ENCODE measurements at places on chromosomes 4 and X.

DNA sequence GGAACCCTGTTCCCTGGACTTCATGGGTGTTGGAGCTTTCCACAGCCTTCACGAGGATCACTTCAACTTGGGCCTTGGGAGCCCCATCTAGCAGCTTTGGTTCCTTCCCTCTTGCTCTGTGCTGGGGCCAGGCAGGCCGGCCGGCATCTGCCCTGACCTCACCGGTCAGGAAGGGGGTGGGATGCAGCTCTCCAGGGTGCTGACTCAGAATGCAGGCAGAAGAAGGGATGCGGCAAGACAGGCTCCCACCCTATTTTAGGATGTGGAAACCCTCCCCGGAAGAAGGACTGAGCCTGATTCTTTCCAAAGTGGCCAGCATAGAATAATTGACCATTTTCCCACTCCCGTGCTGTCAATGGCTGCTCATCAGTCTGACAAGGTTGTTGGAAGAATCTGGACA lies 47.1 kb downstream of the FHDC1 start:
- DNase-seq: no peak

- no peak for DNase-seq
These were observed 20.5 kb downstream of the TRMT44 start for GRCh38 chr4:8461086-8461485.

GRCh38 chr4:186885289-186885688 lies 161.6 kb upstream of the FAT1 start:
- DNase-seq: no peak

- DNase-seq: peak; percentile 58
These were observed 32.8 kb downstream of the FAM149A start for GRCh38 chr4:186137196-186137794.

GRCh38 chr4:112109360-112110058 lies 35.7 kb upstream of the FAM241A start:
- DNase-seq: peak; percentile 14

DNA sequence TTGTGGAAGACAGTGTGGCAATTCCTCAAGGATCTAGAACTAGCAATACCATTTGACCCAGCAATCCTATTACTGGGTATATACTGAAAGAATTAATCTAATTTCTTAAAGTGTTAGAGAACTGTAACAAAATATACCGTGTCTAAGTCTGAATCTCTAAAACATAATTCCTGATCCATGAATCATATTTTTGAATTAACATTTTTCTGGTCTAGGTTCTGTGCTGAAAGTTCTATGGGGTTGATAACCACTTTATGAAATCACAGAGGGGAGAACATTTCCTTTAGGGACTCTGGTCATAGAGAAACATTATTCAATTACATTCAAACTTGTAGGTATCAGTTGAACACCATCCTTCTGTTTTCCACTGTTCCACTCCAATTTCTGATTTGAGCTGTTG lies 91.9 kb upstream of the ETNPPL start:
- DNase-seq: no peak

- DNase-seq: no peak
These were observed 34.8 kb downstream of the DOCK11 start for GRCh38 chrX:118530219-118530911.

DNA sequence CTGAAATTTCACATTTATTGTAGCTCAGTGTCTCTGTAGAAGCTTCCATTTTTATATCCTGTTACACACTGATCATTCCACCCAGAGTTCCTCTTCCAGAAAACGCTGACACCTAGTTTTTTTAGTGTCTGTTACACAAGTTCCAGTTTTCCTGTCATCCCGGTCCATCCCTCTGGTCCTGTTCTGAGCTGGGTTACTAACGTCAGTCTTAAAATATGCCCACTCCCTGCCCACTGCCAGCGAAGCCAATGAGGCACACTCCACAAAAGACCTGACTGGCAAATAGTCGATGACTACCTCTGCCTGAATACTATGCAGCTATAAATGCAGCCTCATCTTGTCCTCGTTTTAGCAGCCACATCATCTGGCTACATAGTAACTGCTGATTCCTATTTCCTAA lies 30.9 kb upstream of the DDX3X start:
- DNase-seq: no peak

GRCh38 chrX:154809939-154810665 lies 4.8 kb upstream of the MPP1 start:
- DNase-seq: no peak

DNA sequence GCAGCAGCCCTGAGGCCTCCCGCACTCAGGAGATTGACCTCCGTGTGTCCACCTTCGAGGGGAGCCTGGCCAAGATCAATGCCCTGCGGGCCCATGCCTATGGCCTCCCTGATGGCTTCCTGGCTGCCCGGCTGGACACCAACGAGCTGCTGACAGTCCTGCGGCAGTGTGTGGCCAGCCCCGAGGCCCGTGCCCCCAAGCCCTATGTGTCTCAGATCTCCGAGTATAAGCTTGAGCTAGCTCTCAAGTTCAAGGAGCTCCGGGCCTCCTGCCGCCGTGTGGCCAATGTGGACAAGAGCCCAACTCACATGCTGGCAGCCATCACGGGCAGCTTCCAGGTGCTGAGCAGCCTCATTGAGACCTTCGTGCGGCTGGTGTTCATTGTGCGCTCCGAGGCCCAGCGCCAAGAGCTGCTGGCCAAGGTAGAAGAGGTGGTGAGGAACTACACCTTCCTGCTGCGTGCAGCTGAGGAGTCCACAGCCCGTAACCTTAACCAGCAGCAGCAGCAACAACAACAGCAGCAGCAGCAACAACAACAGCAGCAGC lies 25.5 kb upstream of the PRPS1 start:
- DNase-seq: no peak

DNA sequence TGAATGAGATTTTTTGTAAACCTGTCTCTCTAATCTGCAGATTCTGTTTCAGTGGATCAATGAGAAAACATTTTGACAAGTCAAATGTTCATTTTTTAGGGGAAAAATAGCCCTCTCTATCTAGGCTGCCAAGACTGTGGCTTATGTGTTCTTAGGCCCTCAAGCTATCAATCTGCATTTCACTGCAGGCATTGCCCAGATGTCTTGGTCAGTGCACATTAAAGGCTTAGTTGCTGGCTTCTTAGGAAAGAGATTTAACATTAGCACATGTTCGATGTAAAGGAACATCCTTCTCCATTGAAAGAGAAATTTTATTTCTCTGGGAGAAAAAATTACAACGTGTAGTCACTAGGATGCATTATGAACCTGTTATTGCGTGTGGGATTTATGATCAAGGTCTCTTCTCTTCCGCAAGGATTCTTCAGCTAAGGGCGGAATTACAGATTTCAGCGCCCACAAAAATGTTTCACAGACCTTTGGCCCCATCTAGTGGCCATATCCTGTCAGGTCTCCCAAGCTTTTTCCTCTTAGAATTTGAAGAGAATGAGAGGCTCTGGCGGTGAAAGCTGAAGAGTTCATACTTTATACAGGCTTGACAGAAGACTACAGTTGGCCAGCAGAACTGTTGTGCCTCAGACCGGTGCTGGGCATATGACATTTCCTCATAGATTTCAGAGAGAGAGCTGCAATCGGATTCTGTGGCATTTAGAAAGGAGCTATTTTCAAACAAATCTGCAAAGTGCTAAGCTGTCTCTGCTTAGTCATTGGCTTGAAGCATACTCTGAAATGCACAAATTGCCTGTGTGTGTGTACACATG lies 144.6 kb upstream of the NOCT start:
- peak; percentile 83 for DNase-seq

DNA sequence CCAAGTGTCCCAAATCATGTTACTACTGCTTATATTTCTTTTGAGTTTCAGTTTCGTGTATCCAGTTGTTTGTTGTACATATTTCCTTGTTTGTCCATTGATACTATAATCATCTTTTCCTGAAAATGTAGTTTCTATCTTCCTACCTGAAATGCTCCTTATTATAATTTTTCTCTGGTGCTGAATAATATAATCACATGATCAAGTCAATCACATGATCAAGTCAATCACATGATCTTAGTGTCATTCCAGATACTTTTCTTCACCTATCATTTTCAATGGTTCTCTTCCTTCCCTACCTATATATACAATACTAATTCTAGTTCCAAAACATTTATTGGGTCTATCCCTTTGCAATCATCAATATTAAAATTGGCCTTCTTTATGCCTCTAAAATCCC lies 2058.8 kb downstream of the PCDH7 start:
- DNase-seq: no peak

GRCh38 chrX:121407627-121408026 lies 360.2 kb downstream of the GLUD2 start:
- no peak for DNase-seq

GRCh38 chr4:138688408-138689085 lies 327.0 kb upstream of the NOCT start:
- no peak for DNase-seq

DNA sequence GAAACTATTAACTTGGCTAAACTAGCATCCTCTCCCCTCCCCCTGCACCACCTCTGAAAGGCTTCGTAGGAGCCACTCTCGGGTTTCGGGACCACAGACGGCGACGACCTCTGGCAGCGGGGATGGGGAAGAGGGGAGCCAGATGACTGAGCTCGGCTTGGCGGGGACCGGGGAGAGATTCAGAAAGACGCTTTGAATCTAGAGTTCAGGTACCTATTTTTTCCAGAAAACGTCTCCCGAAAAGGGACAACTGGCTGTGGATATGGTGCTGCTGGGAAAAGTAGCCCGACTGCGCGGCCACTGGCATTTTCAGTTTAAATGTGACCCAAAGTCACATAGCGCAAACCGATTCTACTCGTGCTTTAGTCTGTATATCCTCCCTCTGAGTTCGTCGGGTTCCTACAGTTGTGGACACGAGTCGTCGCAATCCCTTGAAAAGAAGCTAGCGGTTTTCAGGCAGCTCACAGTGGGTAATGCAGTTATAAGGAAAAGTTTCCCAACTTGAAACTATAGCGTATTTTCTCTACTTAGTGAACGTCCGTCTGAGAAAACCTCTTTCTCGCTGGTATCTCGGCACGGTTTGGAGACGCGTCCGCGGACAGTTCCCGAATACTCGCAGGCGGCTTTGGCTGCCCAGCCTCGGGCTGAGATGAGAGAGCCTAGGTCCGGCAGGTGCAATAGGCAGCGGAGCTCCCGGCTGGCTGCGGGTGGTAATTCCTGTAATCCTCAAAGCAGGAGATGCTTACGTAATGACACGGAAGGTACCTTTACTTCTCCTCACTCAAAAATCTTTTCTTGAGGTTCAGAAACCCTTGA lies 1.3 kb downstream of the PARM1 start:
- DNase-seq: peak; percentile 17

GRCh38 chrX:46727441-46727840 lies 31.5 kb downstream of the SLC9A7 start:
- DNase-seq: no peak

GRCh38 chr4:76435528-76436319 lies 695 bp downstream of the SHROOM3 start:
- DNase-seq: no peak

DNA sequence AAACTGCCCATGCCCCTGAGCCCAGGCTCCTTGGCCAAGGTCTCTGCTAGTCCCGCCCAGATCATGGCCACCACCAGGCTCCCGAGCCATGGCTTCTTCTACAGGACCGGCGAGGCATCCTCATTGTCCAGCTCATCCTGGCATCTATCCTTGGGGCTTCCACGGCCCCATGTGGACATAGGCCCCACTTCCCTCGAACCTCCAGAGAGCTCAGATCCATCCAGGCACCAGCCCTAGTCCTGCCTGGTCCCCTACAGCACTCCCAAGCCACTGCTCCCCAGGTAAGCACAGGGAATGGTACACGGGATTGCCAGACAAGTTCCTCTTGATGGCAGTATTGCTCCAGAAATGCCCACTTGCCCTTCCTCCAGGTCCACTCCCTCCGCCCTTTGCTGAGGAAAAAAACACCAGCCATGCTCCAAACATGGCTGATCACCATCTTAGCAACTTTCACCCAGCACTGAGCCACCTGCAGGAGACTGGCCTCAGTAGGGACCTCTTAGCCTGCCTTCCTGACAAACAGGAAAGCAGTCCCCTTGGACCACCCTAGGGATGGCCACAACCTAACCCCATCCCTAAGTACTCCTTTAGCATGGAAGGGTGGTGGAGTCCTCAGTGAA lies 272.1 kb upstream of the AGTR2 start:
- DNase-seq: peak; percentile 1

All from hematopoietic multipotent progenitor cell treated with erythropoietin and hydrocortisone succinate and interleukin-3 and kit ligand, for 4 days (in vitro differentiated cells).